AG10803 (cell line): ENCODE measurements at places on chromosomes 16 and 17.

- DNase-seq: no peak
Observed at GRCh38 chr16:21620592-21620991, 21.2 kb downstream of the METTL9 start.

GRCh38 chr16:66692341-66692740 lies 4.2 kb downstream of the CMTM4 start:
- DNase-seq: no peak

DNA sequence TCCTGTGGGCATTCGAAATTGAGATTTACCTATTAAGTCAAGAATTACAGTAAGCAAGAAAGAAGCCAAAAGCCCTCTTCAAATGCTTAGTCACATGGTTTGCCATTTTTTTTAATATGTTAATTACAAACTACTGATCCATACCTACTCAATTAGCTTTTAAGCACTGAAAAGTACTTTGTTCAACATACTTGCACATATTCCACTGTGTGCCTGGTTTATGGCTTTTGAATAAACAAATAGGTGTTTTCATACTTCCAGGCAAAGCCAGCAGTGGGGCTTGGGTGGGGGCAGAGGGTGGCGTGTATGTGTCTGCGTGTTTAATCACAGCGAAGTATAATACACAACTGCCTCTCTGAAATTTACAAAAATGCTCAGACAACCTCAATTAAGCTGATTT lies 51.4 kb downstream of the GAS7 start:
- no peak for DNase-seq

- DNase-seq: no peak
Observed at GRCh38 chr17:80614332-80615047, 69.9 kb downstream of the RPTOR start.

DNA sequence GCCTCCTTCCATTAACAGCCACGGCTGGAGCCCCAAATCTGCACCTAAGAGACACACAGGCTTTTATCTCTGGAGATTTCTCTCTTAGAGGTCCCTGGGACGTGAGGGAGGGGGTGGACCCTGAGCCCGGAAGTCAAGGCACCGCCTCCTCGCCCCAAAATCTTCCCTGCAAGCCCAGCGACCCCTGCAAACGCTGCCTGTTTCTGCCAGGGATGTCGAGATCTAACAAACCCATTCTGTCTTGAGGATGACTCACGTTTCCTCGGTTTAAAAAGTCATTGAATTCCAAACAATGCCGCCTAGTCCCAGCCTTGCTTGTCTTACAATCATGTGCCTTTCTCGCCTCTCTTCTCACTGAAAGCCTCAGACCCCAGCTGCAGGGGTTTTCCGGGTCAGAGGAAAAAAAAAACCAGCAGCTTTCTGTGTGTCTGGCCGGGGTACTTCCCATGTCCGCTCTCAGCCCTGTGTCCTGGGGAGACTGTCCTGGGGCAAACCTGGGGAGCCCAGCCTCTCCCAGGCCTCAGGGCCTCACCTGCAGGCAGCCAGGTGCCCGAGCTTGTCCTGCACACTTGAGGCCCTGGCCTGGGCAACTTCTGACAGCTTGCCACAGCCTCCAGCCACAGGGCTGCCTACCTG lies 15.4 kb downstream of the ARL2BP start:
- peak; percentile 50 for DNase-seq

GRCh38 chr17:13806092-13806491 lies 204.4 kb upstream of the HS3ST3A1 start:
- DNase-seq: no peak

GRCh38 chr16:84397090-84397489 lies 28.8 kb downstream of the ATP2C2 start:
- no peak for DNase-seq

GRCh38 chr17:10349403-10349802 lies 23.4 kb downstream of the MYH13 start:
- no peak for DNase-seq

- DNase-seq: no peak
Observed at GRCh38 chr16:12767897-12768296, 35.8 kb downstream of the CPPED1 start.

DNA sequence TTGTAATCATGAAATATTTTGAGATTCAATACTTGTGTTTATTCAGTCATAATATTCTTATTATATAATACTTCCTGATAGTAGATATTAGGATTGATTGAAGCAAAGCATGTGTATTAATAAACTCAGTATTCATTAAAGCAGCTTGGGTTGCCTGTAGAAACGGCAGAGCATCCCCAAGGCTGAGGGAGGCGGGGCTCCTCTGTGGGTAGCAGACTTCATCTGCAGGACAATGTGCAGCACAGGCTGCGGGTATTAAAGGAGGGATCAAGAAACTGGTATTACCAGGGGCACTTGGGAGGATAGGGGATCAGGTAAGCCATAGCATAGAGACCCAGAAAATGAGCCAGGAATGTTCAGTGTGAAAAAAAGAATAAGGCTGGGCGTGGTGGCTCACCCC lies 213.6 kb downstream of the PRKCA start:
- DNase-seq: no peak

DNA sequence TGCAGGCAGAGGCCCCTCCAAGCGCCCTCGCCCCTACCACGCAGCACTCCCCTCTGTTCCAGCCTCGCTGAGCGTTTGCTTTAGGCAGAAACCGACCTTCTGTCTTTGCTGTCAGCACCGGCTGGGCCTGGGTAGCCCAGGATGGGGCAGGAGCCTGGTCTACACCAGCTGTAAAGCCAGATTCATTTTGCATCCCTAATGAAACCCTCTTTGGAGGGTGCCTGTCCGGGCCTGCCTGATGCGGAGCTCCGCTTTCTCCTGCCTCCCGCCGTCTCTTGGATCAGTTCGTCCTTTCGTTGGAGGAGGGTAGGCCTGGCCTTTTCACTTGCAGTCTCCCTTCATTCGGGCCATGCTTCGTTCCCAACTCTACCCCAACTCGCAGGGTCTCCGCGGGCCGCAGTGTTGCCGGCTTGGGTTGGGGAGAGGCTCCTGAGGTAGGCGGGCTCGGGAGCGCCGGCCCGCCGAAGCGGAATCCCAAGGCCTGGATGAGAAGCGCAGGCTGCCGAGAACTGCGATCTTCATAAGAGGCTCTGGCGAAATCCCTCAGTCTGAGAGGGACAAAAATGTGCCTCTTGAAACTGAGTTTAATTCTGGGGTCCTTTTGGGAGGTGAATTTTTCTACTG lies 4.8 kb upstream of the HOXB8 start:
- DNase-seq: no peak

- DNase-seq: no peak
Observed at GRCh38 chr16:79836144-79836543, 235.6 kb upstream of the MAF start.

DNA sequence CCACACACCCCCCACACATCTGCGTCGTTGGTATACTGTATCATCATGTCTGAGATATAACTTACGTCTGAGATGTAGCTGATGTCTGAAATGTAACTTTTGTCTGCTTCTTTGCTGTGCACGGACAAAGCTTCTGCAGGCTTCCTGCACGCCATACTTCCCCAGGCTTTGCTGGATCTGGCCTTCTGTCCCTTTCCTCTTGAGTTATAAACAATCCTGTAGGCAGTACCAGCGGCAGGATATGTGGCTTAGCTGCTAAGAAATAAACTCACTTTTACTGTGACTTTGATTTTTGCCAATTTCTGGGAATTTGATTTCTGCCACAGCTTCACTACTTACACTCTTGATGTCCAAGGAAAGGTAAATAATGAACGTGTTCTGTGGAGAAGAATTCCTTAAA lies 184.4 kb downstream of the RPTOR start:
- DNase-seq: no peak

GRCh38 chr17:78231991-78232858 lies 794 bp downstream of the TMEM235 start:
- no peak for DNase-seq

- no peak for DNase-seq
Observed at GRCh38 chr16:58462499-58462996, 37.4 kb upstream of the NDRG4 start.

DNA sequence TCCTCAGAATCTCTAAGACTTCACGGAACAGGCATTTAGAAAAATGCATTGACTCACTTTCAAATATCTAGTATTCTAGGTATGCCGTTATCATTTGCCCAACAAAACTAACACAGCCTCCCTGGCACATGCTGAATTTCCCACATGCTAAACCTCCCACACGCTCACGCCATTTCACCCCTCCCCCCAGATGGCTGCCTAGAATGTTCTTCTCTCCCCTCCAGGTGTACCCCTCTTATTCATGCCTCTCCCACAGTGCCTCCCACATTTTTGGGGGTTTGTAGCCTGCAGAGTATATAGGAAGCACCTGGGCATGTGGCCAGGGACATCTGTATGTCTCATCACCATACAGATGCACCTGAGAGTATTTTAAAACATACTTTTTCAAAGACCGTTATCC lies 38.2 kb upstream of the ICAM2 start:
- no peak for DNase-seq

DNA sequence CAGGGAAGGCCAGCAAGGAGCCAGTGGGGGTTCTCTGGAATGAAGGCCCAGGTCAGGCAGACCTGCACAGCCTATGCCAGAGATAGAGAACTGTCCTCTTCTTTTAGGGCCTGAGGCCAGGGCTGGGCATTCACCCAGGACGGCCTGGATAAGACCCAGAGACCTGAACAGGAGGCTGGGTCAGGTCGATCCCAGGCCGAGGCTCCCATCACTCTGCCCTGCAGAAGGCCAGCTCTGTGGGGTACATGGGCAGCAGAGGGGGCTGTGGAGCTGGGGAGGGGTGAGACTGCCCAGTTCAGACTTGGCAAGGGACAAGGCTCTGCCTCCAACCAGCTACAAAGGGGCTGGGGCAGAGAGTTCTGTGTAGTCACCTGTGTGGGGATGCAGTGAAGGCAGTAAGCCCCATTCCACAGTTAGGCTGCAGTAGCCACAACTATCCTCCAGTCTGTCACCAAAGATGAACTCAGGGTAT lies 14.6 kb downstream of the HSD11B2 start:
- DNase-seq: no peak

DNA sequence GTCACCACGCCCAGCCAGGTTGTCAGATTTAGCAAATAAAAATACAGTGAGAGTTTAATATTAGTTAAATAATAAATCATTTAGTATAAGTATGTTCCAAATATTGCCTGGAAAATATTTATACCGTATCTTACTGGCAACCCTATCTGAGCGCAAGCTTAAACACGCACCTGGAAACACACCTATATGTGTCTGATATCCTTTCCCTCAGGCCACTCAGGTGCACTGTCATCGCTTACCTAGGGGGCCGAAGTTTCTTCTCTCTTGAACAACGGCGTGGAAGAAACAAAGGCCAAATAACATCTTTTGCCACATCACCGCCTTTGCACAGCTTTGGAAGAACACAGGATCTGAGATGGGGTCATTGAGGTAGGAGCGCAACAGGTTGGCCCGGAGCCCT lies 54.0 kb downstream of the LYRM1 start:
- DNase-seq: no peak

DNA sequence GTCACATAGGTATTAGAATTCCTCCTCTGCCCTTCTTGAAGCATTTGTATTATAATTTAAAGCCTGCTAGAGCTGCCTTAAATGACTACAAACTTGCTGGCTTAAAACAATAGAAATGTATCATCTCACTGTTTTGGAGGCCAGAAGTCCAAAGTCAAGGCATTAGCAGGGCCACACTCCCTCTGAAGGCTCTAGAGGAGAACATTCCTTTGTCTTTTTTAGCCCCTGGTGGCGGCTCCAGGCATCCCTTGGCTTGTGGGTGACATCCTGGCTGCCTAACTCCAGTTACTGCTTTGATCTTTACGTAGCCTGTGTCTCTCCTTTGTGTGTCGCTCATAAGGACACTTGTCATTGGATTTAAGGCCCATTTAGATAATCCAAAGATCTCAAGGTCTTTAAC lies 186.6 kb upstream of the SALL1 start:
- DNase-seq: no peak

DNA sequence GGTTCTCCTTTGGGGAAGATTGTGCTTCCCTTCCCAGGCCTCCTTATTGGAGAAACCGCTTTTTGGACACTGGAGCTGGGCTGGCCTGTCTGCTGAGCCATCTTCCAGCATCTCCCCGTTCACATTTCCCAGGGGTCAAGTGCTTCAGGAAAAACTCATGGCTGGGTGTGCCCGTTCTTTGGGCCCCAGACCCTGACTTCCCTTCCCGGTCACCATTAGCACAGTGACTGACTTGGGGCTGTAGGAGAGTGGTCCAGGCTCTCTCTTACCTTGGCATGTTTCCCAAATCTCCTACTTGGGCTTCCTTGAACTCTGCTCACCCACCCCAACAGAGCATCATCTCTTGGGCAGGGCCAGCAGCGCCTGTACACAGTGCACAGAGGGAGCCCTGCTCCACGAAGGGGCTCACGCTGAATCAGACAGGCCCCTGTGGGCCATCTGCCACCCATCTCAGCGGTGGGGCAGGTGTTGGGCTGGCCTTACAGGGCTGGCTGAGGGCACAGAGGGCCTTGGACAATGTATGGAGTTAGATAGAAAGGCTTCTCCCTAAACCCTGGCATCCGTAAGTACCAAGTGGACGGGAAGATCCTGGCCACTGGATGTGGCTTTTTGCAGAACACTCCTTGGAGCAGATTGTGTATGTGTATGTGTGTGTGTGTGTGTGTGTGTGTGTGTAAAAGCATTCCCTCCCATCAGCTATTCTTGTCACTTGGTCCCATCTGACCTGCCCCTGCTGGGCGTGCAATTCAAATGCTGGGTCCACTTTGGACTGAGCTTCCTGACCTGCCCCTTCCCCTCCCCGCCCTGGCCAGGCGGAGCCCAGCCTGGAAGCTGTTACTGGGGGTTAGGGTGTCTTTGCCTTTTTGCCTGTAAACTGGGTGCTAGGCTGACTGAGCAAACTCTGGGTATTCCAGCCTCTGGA lies 24.9 kb upstream of the CDC42EP4 start:
- DNase-seq: no peak

- DNase-seq: no peak
Observed at GRCh38 chr17:11583306-11583992, 14.8 kb upstream of the DNAH9 start.

- DNase-seq: peak; percentile 47
Observed at GRCh38 chr16:83653785-83654184, 154.0 kb upstream of the HSBP1 start.

DNA sequence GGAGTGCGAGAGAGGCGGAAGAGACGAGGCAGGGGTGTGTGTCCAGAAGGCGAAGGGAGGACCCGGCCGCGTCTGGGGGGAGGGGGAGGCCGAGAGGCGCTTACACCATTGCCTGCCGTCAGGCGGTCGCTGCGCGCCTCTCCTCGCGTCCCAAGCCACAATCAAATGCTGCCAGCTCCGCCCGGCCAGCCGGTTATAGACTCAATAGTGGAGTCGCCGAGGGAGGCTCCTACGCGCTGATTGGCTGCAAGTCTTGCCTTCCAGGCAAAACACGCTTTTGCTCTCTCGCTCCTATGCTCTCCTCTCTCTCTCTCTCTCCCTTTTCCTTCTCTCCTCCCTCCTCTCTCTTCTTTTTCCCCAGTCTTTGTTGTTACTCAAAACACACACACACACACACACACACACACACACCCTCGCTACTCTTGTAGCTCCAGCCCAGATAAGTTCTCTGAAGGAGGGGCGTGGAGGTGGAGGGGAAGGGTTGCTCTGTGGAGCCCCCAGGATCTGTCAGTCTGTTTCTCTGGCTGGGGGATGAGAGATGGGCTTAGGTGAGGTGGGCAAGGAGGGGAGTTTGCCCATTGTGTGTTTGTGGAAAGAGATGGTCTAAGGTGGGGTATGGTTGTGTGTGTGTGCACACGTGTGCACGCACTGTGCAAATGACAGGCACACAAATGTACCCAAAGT lies at the start of gene DLX3:
Gene DLX3, minus strand, starts transcription at position 170 of the 684 bp plus-strand sequence. CDS start 226 bp downstream, outside the sequence.
- DNase-seq: peak; percentile 63
